Activated T-helper 1 cell treated with anti-CD3 and anti-CD28 coated beads, Interleukin-12 subunit alpha, Interleukin-12 subunit beta, Interleukin-2, Interleukin-4 antibody, amounts not matched to agents 30 ng/mL and 10 ng/mL and 1 ng/mL, durations not matched to agents 14 hours and 24 hours and 36 hours (primary cell): ENCODE measurements at places on chromosomes 2 and 18. TPM values are rescaled to one million over a fixed set of nuclear protein-coding genes. Genes with fewer than 3 reads are reported as not detected.
A peak's percentile ranks its signal among the peaks of the same experiment; 100 is the strongest.

DNA sequence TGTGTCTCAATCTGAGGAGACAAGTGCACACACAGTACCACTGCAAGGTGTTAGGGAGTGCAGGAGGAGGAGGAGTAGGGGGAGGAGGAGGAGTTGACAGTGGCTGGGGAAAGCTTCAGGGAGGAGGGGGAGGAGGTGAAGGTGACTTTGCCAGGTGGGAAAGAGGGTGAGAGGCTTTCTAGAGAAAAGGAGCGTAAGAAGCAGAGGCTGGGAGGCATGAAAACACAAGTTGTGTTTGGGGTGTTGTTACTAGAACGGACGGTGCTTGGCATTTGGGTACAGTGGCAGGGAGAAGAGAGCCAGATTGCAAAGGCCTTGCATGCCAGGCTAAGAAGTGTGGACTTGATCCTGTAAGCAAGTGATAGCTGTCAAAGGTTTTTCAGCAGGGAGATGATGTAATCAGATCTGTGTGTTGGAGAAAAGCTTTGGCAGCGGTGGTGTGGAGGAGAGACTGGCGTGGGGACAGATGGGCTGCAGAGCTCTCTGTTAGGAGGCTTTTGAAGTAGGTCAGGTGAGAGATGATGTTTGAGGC, 16.2 kb downstream of the TANC1 start:
- H3K36me3 ChIP-seq = no peaks in the 10 kb centered on the region
- no peaks in the 10 kb centered on the region for H3K27me3 ChIP-seq
- H3K4me3 ChIP-seq = no peak overlapping the region

GRCh38 chr2:1610096-1610485, 134.2 kb downstream of the PXDN start:
- H3K27ac ChIP-seq = no peak overlapping the region
- no peak overlapping the region for H3K4me3 ChIP-seq
- DNase-seq = no peak
- no peaks in the 10 kb centered on the region for H3K36me3 ChIP-seq

GRCh38 chr2:176852667-176853066, 359.9 kb upstream of the HNRNPA3 start:
- DNase-seq = peak; percentile 56
- peaks cover 4% of the 10 kb centered on the region for H3K27me3 ChIP-seq
- peak overlapping the region; percentile 9 for H3K27ac ChIP-seq
- peaks cover 56% of the 10 kb centered on the region for H3K4me1 ChIP-seq

- no peak overlapping the region for H3K27ac ChIP-seq
- H3K4me3 ChIP-seq = no peak overlapping the region
- DNase-seq = no peak
- peaks cover 26% of the 10 kb centered on the region for H3K4me1 ChIP-seq
- no peaks in the 10 kb centered on the region for H3K27me3 ChIP-seq
These were observed 79.7 kb upstream of the TRIB2 start for GRCh38 chr2:12636837-12637581.

GRCh38 chr2:231337807-231338759, 57.4 kb upstream of the B3GNT7 start:
- DNase-seq = no peak
- H3K27ac ChIP-seq = no peak overlapping the region
- H3K4me1 ChIP-seq = no peaks in the 10 kb centered on the region
- no peak overlapping the region for H3K4me3 ChIP-seq

DNA sequence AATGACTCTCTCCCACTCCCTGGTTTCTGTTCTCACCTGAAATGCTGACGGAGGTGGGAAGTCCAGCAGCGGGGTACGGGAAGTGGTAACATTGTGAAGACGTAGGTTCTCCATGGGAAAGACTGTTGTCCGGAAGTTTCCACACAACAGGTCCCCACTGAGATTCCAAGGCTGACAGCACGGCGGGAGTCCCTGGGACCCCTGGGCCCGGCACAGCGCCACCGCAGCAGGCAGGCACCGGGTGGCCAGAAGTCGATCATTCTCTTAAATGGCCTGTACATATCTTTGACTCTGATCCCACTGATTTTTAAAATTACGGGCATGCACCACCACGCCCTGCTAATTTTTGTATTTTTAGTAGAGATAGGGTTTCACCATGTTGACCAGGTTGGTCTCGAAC, 201.0 kb upstream of the SALL3 start:
- no peaks in the 10 kb centered on the region for H3K36me3 ChIP-seq
- no peak for DNase-seq
- no peak overlapping the region for H3K27ac ChIP-seq
- no peak overlapping the region for H3K4me3 ChIP-seq

GRCh38 chr2:222514901-222515300, 90.6 kb downstream of the SGPP2 start:
- H3K36me3 ChIP-seq = peaks cover 7% of the 10 kb centered on the region
- DNase-seq = no peak
- H3K27ac ChIP-seq = no peak overlapping the region
- peaks cover 1% of the 10 kb centered on the region for H3K27me3 ChIP-seq
- no peaks in the 10 kb centered on the region for H3K4me1 ChIP-seq

HS1BP3 gene
- 9.1 and 10.2 TPM in 2 replicates for total RNA-seq

OR6B2 gene
- total RNA-seq = not detected in 2 replicates

PSTPIP2 gene
- 19.2 and 23.6 TPM in 2 replicates for total RNA-seq

IL1R1 gene
- total RNA-seq = 1.5 and 2.4 TPM in 2 replicates

DYNAP gene
- not detected in 2 replicates for total RNA-seq
